Smooth muscle cell of the pulmonary artery (primary cell): ENCODE measurements at places on chromosomes 11 and 22. TPM values are rescaled to one million over a fixed set of nuclear protein-coding genes. Genes with fewer than 3 reads are reported as not detected.

Gene SHISA8
- total RNA-seq: not detected in 2 replicates

Gene FOLH1
- 0.65 TPM in 1 of 2 replicates, not detected in the other for total RNA-seq

Gene PAMR1
- total RNA-seq: 74.1 and 303 TPM in 2 replicates

Gene SERPIND1
- not detected in 2 replicates for total RNA-seq

Gene IGSF9B
- 0.73 and 2.2 TPM in 2 replicates for total RNA-seq

Gene DENND5A
- total RNA-seq: 308 and 334 TPM in 2 replicates

Gene P2RX6
- total RNA-seq: 10.2 and 20.8 TPM in 2 replicates

Gene ESAM
- 2.9 and 5.5 TPM in 2 replicates for total RNA-seq

Gene TRIM48
- not detected in 2 replicates for total RNA-seq

Gene NADSYN1
- total RNA-seq: 70.9 and 118 TPM in 2 replicates

Gene TRIM49D1
- total RNA-seq: not detected in 2 replicates

Gene ELF5
- total RNA-seq: not detected in 2 replicates

Gene CDC42BPG
- 0.07 and 0.13 TPM in 2 replicates for total RNA-seq

Gene GAL3ST3
- 0.13 and 0.59 TPM in 2 replicates for total RNA-seq
